ENCODE measurements at places on chromosomes 4 and X.

GRCh38 chr4:10295301-10295700 lies 161.9 kb downstream of the ZNF518B start:
- no peak for DNase-seq

DNA sequence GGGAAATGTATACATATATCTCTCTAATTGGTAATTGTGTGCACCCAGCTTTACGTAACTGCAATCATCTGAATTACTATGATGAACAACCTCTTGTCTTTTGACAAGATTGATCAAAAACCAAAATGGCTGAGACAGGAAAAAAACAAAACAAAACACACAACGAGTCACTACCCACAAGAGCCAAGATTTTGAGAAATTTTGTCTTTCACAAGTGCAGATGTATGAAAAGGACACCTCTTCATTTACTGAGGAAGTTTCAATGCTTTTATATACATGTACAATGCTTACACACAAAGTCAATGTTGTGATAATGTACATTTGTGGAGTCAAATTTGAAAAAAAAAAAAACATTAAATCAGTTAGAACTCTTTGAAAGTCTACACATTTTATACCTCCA lies 224.6 kb downstream of the SCFD2 start:
- no peak for DNase-seq

GRCh38 chr4:66451741-66452140 lies 781.5 kb upstream of the EPHA5 start:
- DNase-seq = no peak

DNA sequence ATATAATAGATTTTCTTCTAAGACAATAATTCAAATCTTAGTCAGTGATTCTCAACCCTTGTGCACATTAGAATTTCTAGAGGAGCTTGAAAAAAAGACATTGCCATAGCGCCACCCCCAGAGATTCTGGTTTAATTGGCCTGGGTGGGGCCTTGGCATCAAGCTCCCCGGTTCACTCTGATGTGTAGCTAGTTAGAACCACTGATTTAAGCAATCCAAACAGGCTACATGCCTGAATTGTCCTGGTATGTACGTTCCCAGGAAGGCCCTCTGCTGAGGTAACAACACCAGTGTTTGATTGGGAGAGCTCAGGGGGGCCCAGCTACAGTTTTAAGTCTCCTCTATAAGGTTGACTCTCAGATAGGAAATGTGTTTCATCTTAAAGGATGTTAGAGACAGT lies 1.3 kb upstream of the ATP10D start:
- no peak for DNase-seq

GRCh38 chrX:31228909-31229308 lies 157.1 kb upstream of the FTHL17 start:
- no peak for DNase-seq

- DNase-seq = no peak
Observed at GRCh38 chr4:68717999-68718398, 47.5 kb upstream of the UGT2B15 start.

DNA sequence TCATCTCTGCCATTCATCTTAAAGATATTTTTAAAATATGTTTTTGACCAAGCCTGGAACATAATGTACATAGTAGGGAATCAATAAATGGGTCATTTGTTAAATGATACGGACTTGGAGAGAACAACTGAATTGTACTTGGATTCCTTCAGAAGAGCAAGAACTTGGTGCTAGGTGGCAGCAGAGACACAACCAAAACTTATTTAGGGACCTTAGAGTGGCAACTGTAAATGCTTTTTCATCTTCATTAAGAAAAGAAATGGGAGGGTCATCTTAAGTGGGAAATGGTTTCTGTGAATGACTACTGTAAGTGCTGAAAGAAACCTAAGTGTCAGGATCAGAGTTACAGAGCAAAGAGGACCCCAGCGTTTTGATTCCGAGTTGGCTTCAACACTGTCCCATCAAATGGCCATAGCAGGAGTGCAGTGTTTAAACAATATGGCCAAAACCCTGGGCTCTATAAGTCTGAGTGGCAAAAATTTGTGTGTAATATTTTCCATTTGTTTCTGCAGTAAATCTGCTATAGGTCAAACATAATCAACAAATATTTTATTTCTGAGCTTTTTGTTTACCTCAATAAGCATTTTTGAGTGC lies 213.6 kb downstream of the PALLD start:
- DNase-seq = no peak

GRCh38 chrX:118153270-118153669 lies 36.7 kb upstream of the KLHL13 start:
- no peak for DNase-seq

- DNase-seq = no peak
Observed at GRCh38 chrX:22912616-22913015, 87.1 kb upstream of the DDX53 start.

DNA sequence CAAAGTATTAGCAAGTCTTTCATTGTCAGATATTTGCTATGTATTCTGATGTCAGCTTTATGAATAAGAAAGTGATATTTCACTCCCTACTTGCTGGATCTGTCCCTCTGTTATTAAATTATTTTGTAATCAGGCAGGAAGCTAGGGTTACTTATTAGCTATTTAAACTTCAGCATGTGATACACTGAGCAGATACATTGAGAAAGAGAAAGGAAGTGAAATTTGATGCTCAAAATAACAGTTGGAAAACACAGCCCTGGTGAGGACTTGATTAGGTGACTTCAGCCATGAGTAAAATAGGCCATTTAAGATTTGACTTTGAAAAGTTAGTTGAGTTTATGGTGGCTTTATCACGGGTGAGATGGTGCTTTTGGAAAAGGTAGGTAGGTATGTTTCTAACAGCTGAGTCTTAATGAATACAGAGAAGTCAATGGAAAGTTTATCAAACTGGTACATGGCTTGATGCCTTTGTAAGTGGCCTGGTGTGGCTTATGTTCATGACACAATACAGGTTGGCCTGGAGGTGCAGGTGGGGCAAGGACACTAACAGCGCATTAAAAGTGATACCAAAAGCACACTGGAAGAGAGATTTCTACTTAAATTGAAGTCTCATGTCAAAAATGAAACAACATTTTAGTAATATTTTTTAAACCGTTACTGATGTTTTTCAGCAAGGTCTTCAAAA lies 321.2 kb upstream of the SPOCK3 start:
- DNase-seq = no peak

GRCh38 chrX:33273535-33273934 lies 62.2 kb upstream of the DMD start:
- no peak for DNase-seq

- DNase-seq = no peak
Observed at GRCh38 chr4:148850257-148850995, 408.2 kb upstream of the NR3C2 start.

DNA sequence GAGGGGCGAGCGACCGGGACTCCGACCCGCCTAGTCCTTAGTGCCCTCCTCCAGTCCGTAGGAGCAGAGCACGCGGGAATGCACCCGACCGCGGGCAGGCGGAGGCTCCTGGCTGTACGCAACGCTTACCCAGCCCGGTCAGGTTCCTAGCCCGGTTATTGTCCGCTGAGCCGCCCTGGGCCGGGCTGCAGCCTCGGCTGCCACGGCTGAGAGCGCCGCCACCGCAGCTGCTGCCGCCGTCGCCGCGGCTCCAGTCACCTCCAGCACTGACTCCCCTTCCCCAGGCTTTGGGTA lies at the start of gene AMER1:
TSS of gene AMER1 (minus strand) at position 268 of the 294 bp plus-strand sequence. CDS start 12,422 bp downstream, outside the sequence.
- DNase-seq = no peak

- no peak for DNase-seq
Observed at GRCh38 chr4:136342666-136343065, 1189.6 kb downstream of the PCDH18 start.

- peak; percentile 35 for DNase-seq
Observed at GRCh38 chrX:41922431-41923151, 763 bp downstream of the CASK start.

DNA sequence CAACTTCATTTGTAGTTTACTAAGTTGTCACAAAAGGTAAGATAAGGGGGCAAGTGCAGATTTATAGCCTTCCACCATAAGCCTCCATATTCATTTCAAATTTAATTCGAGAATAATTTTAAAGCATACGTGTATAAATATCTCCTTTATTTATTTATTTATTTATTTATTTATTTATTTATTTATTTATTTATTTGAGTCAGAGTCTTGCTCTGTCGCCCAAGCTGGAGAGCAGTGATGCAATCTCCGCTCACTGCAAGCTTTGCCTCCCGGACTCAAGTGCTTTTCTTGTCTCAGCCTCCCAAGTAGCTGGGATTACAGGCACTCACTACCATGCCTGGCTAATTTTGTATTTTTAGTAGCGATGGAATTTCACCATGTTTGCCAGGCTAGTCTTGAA lies 523.4 kb downstream of the FAT4 start:
- DNase-seq = no peak

DNA sequence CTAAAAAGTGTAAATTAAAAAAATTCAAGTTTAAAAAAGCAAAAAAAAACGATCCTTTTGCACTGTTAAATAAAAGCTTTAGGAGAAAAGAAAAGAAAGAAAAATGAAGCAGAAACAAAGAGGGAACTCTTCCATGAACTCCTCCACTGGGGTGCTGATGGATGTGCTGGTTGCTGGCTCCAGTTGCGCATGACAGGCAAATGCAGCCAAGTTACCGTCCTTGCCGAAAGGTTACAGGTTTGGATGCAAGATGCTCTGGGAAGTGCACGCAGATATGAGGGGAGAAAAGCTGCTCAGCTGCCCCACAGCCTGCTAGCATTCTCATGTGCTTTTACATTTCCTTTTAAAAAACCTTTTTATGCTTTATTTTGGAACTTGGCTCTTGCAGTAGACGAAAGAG lies 58.5 kb downstream of the HADH start:
- DNase-seq = no peak

GRCh38 chr4:58983887-58984286 lies 1873.7 kb upstream of the IGFBP7 start:
- no peak for DNase-seq

DNA sequence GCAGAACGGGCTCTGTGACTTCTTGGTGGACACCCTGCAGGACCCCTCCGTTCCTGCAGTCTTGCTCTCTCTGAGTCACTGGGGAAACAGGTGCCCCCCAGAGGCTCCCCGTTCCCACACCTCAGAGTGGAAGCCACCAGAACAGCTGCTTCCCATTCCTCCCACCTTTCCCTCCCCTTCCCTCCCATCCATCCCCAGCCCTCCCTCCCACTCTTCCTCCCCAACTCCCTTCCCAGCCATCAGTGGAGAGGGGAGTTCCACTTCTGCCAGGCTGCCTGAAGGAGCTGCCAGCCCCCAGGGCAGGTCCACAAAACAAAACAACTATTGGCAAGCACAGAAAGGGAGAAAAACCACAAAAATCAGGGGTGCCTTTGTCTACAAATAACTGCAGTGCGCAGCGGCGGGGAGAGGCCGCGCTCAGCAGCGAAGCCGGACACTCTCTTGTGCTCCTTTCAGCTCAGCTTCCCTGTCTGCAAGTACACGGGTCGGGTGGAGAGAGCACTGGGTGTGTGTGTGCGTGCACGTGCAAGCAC lies 8.1 kb downstream of the SSR4 start:
- DNase-seq = no peak

DNA sequence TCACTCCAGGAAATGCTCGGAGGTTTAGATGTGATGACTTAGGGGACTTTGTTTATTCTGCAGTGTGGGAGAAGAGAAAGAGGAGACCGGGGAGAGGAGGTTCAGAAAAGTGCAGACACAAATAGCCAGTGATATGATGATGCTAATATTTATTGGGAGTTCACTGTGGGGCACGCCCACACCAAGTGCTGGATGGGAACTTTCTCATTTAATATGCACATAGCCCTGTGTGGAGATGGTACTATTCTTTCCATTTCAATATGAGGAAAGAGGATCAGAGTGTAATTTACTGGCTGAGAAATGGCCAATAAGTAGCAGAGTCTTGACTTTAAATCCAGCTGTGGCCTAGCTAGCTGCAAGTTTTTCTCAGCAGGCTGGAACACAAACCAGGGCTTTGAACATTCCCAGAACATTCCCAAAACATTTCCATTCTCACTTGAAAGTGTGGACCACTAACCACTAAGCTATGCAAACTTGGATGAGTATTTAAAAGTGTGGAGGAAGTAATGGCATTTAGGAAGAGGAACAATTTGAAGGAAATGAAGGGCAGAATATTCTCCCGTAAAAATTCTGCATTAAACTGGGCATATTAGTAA lies 231.7 kb downstream of the HS3ST1 start:
- no peak for DNase-seq

GRCh38 chr4:38920677-38921076 lies 53.1 kb downstream of the FAM114A1 start:
- no peak for DNase-seq

GRCh38 chr4:147843162-147843561 lies 111.3 kb downstream of the ARHGAP10 start:
- DNase-seq = no peak

GRCh38 chr4:139453041-139453370 lies 915 bp upstream of the RAB33B start:
- no peak for DNase-seq

- no peak for DNase-seq
Observed at GRCh38 chr4:8314691-8315255, 45.2 kb downstream of the HTRA3 start.

DNA sequence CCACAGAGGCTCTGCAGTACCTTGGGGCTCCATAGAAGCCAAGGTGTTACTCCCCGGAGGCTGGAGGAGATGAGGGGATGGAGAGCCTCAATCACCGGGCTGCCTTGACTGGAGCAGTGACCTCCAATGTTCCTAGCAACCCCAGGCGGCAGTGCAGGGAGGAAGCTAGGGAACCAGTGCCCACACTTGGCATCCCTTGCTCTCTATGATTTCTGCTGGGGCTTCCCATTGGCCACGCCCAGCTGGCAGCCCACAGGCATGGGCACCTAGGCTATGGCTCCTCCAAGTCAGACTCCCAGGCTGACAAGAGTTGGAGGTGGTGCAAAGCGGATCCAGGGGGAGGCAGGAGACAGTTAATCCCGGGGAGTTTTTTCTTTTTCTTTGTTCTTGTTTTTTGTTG lies 229.7 kb downstream of the EVC2 start:
- DNase-seq = no peak

GRCh38 chr4:26821677-26822503 lies 38.8 kb upstream of the STIM2 start:
- no peak for DNase-seq

DNA sequence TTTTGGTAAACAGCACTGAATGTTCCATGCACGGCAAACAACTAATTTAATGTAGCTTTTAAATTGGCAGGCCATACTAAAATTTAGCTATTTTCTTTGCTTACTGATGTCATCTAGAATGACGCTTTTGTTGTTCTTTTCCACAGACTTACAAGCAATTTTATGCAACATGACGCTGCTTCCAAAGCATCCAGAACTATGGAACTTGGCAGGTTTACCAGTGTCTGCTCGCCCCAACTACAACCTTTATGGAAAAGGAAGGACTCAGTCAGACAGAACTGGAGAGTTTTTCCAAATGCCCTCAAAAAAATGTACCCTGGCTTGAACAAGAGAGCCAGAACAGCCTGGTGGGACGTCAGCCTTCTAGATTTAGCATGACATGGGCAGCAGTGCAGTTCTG lies 58.7 kb downstream of the ANOS1 start:
- no peak for DNase-seq

DNA sequence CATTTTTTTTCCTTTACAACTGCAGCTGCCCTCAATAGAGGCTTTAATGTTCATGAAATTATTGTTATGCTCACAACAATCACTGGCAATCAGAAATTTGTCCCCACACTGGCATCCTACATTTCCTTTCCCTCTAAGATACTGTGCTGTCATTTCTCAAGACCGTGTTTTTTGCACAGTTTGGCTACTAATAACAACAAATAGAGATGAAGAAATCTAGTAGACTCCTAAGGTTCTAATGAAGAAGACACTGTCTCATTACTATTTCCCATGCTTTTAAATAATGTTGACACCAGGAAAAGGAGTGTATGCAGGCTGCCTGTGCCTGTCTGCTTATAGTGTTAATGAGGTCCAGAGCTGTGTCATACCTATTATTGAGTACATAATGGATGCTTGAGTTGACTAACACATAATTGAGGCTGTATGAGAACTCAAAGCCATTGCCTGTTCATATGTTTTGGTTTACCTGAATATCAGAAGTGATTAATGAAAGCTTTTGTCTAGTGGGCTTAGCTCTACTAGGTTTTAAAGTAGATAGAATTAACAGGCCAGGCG lies 1.5 kb upstream of the EIF4E start:
- DNase-seq = no peak
